ENCODE measurements at places on chromosomes 3 and 15.

GRCh38 chr3:167675848-167676247 is 22.1 kb upstream of the WDR49 start:
- DNase-seq, result no peak

DNA sequence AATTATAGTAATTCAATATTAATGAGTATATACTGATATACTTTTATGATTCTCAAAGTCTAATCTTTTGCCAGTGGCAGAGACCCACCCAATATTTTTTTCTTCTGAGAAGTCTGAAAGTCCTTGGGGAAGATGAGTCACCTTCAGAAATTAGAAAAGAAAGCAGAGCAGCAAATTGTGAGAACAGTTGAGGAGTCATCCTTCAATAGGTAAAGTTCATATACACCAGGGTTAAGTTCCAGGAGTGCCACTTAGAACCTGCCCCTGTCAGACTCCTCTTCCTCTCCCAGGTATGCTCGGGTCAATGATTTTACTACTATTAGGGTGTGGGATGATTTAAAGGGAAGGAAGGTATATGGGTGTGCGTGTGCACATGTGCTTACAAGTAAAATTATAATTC is 7.1 kb downstream of the CLRN1 start:
- DNase-seq, result no peak

- DNase-seq, result no peak
These were observed 10.3 kb downstream of the RHOV start for GRCh38 chr15:40863660-40864270.

- DNase-seq, result no peak
These were observed 29.1 kb upstream of the MYRIP start for GRCh38 chr3:39780352-39780751.

- no peak for DNase-seq
These were observed 476.8 kb downstream of the C3orf38 start for GRCh38 chr3:88626456-88627120.

All from fibroblast of gingiva (primary cell).